Activated CD8-positive, alpha-beta memory T cell treated with anti-CD3 and anti-CD28 coated beads for 1 hour (primary cell): ENCODE measurements at places on chromosomes 7 and 10.

DNA sequence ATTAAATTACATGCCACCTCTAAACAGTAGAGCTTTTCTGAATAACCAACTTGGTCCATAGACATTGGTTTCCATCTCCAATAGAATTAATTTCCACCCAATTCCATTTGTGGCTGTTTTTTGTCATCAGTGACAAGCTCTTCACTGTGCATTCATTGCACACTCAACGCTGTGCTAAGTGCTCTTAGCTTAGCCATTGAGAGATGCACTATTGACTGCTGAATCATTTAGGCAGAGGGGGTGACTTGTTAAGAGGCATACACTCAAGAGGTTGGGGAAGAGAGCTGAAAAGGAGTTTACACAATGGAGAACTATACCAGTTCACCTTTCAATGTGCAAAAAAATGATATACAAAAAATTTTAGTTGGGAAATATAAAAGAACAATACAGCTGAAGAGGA, 31.9 kb upstream of the CBLL1 start:
- no peak for DNase-seq

- DNase-seq = no peak
Observed at GRCh38 chr7:100435401-100436304, 644 bp downstream of the PPP1R35 start.

DNA sequence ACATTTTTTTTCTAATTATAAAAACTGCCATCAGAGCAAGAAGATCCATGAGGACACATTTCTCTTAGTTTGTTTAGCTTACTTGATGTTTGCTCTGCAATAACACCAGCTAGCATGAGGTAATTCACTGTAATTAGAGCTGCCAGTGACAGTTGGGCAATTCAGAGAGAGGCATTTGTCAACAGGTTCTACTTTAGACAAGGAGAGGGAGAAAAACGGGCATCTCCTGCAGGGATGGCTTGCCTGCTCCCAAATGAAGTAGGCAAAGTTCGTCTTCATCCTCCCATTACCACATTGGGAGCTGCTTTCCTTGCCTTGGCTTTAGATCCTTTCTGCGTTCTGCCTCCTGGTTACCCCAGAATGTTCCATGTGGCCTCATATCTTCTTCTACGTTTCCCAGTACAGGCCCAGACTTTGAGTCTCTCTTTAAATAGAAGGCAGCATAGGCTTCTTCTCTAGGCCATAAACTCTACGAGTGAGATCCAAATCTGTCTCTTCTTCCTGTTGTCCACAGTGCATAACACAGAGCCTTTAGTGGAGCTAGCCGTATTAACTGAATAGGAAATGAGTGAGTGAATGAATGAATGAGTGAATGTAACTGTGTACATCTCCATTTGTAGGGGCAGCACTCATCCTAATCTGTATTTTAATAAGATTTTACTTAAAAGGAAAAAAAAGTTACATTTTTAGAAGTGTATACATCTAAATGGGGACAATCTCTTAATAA, 21.2 kb downstream of the ASB15 start:
- DNase-seq = no peak

GRCh38 chr7:97019710-97020225, 4.9 kb downstream of the DLX5 start:
- DNase-seq = no peak

DNA sequence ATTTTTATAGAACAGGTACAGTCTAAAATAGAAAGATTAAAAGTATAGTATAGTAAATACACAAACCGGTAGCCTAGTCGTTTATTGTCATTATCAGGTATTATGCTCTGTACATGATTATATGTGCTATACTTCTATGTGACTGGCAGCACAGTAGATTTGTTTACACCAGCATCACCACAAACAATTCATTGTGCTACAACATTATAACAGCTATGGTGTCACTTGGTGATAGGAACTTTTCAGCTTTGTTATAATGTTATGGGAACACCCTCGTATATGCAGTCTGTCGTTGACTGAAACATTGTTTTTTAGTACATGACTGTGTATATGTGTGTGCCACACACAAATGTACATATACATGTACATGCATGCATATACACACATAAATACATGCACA, 19.1 kb downstream of the ZNF365 start:
- DNase-seq = no peak

GRCh38 chr10:28873540-28873939, 196.2 kb downstream of the BAMBI start:
- no peak for DNase-seq

DNA sequence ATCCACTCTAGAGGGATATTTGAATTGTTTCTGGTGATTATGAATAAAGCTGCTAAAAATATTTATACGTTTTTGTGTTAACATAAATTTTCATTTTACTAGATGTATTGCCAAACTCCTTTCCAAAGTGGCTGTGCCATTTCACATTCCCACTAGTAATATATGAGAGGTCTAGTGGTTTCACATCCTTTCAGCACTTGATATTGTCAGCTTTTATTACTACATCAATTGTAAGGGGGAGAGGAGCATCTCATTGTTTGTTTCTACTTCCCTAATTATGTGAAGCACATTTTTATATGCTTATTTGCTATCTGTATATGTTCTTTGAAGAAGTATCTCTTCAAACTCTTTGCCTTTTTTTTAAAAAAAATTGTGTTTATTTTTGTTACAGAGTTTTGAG, 184.5 kb downstream of the ADK start:
- DNase-seq = no peak

DNA sequence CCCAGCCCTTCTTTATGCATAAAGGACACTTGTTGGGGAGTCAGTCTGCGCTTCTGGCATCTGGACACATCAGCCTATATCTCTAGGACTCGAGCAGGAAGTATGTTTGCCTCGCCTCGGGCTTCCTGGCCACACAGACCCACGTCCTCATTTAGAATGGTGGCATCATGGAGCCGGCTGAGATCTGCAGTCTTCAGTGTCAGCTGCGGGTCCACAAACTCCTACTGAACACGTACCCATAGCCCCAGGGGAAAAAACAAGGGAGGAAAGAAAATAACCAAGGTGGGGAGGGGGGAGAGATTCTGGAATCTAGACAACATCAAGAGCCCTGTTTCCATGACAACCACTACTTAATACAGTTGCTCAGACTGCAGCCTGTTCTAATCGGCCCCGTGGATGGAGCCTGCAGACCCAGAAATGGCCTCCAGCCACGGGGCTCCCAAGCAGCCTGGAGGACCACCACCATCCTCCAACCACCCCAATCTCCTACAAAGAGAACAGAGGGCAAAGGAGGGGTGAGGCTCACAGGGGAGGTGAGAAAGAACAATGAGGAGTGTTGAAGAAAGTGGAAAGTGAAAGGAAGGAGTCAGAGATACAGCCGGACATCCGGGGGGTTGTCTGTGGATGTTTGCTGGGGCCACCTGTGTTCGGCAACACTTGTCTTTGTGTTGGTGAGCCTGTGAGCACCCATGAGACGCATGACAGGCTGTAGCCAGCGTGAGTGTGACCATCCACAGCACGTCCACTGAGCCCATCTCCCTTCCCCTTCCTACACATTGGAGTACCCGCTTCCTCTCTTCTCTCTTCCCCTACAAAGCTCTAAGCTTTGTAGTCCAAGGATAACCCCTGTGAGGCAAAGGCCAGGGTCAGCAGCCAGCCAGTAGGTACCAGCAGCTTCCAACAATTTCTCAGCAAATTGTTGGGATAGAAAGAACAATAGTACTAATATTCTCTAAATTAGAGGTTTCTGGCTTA, 141.0 kb downstream of the PLXNA4 start:
- no peak for DNase-seq

GRCh38 chr10:92464364-92464763, 109.5 kb downstream of the IDE start:
- no peak for DNase-seq

- DNase-seq = no peak
Observed at GRCh38 chr10:114400091-114400490, 4.2 kb downstream of the AFAP1L2 start.

GRCh38 chr10:103394180-103394579, 2.1 kb downstream of the ATP5MK start:
- DNase-seq = no peak

- no peak for DNase-seq
Observed at GRCh38 chr10:3178042-3178441, 5.5 kb upstream of the PITRM1 start.
